Hematopoietic multipotent progenitor cell treated with erythropoietin and hydrocortisone succinate and interleukin-3 and kit ligand, for 6 days (in vitro differentiated cells): ENCODE measurements at places on chromosomes 6 and 20.

- no peak for DNase-seq
These were observed 150.4 kb downstream of the BFSP1 start for GRCh38 chr20:17380801-17381200.

DNA sequence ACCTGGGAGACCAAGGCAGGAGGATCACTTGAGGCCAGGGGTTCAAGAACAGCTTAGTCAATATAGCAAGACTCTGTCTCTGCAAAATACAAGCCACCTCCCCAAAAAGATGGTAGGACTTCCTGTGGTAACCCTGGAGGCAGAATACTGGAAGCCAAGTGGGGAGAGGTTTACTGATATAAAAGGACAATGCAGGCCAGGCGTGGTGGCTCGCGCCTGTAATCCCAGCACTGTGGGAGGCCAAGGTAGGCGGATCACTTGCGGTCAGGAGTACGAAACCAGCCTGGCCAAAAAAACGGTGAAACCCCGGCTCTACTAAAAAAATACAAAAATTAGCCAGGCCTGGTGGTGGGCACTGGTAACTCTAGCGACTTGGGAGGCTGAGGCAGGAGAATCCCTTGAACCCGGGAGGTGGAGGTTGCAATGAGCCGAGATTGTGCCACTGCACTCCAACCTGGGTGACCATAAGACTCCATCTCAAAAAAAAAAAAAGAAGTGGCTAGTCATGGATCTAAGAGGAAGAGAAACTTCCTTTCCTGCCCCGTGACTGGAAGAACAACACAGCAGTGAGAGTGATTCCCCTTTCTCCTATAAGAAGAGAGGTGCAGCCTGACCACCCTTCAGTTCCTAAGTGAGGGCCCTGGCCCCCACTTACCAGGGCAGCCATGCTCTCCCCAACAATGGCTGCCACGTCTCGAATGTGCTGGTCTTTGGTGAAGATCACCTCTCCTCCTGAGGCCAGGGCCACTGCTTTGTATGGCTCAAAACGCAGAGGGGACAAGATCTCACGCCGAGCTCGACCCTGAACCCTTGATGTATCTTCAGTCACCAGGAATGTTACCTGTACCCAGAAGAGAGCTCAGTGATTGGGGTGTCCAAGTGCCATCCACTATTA, 6.2 kb downstream of the SAPCD1 start:
- no peak for DNase-seq

GRCh38 chr20:35027301-35027700, 65.3 kb downstream of the TRPC4AP start:
- DNase-seq: peak; percentile 58

- DNase-seq: no peak
These were observed 279.8 kb downstream of the CDH26 start for GRCh38 chr20:60237981-60238380.

DNA sequence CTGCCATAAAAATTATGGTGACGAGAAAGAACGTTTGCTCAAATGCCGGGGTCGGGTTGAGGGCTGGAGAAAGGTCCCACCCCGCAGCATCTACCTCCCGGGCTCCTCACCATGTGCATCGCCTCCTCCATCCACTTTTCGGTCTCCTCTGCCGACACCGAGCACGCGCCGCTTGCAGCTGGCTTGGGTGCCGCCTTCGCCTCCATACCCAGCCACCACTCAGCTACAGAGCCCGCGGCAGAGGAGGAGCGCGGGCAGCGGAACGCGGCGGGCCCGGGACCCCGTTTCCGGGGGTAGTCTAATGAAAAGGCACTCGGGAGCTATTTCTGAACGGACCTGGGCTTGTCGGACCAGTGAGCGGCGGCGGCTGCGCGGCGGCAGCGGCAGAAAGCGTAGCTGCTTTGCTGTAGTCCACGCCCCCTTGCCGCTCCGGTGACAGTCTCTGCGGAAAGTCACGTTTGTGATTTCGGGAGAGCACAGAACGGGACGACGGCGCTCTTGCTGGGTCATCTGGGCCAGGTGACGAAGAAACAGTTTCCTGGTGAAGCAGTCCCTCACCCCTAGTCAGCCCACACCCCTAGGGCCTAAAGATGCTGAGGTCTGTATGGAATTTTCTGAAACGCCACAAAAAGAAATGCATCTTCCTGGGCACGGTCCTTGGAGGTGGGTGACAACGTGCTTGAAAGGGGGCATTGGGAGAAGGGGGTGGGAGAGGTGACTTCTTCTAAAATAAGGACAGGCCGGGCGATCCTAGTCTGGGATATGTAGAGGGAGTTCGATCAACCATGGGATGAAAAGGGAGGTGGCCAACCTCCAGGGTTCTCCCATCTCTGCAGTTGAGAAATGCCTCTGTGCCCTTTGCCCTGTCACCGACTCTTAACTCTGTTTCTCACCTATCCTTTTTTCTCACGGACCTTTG, at the start of the genes ADAT2 and PEX3:
TSS of gene ADAT2 (minus strand) at position 243 of the 919 bp plus-strand sequence. CDS start at position 206, 37 bp downstream.
TSS of gene PEX3 (plus strand) at position 353 of the 919 bp plus-strand sequence. CDS start at position 591, 238 bp downstream.
- peak; percentile 96 for DNase-seq

- no peak for DNase-seq
These were observed 25.4 kb upstream of the MAP3K7 start for GRCh38 chr6:90612313-90612680.

DNA sequence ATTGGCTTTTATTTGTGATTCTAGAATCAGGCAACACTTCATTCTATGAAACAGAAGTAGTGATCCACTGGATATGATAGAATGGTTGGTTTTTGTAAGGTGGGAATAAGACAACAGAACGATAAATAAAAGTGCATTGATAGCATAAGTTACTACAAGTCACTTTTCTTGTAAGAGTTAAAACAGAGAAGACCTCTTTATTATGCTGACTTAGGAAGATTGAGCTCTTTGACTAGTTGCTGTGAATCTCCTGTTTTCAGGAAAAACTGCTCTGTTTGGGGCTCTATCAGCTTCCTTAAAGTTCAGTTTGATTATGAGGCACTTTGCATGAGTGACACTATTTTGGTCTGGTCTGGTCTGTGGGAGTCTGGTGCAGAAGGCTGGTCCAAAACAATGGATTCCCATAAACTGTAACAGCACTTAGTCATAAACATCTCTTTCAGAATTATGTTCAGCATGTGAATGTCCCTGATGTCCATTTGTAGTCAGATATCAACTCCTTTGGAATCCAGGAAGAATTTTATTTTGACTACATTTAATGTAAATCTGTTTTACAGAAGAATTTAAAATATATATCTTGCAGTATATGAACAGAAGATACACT, 35.0 kb upstream of the DSE start:
- DNase-seq: no peak

GRCh38 chr6:89433252-89434149, 549 bp downstream of the ANKRD6 start:
- peak; percentile 65 for DNase-seq

GRCh38 chr20:50737352-50737751, 6.0 kb downstream of the PARD6B start:
- DNase-seq: no peak

- peak; percentile 61 for DNase-seq
These were observed 193.5 kb downstream of the UNC5CL start for GRCh38 chr6:40845553-40845952.

DNA sequence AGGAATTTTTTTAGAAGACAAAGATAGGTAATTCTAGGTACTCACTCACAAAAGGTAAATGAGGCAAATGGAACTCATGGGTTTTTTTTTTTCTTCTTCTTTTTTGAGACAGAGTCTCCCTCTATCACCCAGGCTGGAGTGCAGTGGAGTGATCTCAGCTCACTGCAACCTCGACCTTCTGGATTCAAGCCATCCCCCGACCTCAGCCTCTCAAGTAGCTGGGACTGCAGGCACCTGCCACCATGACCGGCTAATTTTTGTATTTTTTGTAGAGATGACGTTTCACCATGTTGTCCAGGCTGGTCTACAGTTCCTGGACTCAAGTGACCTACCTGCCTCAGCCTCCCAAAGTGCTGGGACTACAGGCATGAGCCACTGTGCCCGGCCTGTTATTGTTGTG, 126.1 kb downstream of the LRRC1 start:
- DNase-seq: no peak

- no peak for DNase-seq
These were observed 48.8 kb upstream of the PRND start for GRCh38 chr20:4672948-4673347.

GRCh38 chr6:11769244-11769643, 9.4 kb downstream of the ADTRP start:
- DNase-seq: no peak

DNA sequence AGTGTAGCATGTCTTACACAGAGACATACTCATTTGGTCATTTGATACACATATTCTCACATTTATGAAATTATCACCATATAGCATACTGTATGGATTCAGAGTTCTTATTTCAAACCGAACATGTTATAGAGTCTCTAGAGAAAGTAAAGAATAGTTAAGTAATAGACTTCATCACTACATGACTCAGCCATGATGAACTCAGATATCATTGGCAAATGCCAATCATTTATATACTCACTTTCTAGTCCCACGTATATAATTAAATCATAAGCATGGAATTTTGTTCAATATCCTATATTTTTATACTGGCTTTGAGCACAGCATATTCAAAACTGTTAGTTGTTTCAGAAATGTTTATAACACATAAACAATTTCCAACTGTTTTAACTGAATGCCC, 749.9 kb downstream of the HACE1 start:
- DNase-seq: no peak

DNA sequence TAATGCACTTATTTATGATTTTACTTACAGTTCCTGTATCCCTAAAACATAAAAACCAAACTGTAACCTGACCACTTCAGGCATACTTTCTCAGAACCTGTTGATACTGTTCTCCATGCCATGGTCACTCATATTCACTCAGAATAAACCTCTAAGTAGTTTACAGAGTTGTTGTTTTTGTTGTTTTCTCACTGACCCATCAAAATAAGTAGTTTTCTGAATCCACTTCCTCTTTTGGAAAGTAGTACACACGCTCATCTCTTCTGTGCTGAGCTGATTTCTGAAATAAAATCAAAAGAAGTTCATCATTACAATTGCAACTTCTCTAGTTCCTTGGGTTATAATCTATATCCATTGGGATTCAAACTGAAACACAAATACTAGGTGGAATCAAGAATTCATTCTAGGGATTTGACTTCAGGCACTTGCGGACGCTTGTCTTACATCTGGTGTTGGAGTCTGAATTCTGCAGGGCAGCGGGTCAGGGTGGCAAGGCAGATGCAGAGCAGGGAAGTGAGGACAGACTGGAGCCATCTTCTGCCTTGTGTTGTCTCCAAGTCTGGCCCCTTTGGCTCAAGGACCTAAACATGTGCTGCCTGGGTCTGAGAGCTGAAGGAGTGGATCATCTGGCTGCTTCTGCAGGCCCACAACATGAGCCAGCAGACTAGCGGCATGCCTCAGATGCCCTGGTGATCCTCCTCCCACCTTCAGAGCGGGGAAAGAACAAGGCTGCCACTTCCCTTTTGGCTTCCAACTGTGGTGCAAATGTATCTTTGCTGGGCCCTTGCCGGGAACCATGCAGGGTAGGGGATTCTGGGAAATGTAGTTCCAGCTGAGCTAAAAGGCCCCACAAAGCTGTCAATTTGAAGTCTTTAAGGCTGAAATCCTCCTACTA, 167.9 kb upstream of the MYLIP start:
- DNase-seq: peak; percentile 32

GRCh38 chr20:45621593-45621992, 7.9 kb upstream of the WFDC10A start:
- DNase-seq: no peak

GRCh38 chr6:113047932-113048331, 700.8 kb downstream of the RFPL4B start:
- no peak for DNase-seq

GRCh38 chr20:37670351-37670791, 23.5 kb upstream of the CTNNBL1 start:
- DNase-seq: no peak

GRCh38 chr6:54132587-54132986, 21.3 kb downstream of the MLIP start:
- no peak for DNase-seq

DNA sequence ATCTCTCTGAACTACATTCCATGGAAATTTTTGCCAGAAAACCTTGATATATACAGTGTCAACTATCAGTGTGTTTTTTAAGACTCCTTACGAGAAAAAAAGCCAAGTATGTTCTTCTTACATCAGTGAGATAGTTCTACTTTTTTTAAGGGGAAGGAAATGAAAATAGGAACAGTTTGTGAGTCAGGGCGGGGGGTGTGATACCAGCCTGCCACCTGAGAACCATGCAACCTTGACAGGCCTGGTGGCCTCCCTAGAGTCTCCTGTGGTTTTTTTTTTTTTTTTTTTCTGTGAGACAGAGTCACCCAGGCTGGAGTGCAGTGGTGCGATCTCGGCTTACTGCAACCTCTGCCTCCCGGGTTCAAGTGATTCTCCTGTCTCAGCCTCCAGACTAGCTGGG, 96.3 kb upstream of the GCM1 start:
- peak; percentile 49 for DNase-seq

DNA sequence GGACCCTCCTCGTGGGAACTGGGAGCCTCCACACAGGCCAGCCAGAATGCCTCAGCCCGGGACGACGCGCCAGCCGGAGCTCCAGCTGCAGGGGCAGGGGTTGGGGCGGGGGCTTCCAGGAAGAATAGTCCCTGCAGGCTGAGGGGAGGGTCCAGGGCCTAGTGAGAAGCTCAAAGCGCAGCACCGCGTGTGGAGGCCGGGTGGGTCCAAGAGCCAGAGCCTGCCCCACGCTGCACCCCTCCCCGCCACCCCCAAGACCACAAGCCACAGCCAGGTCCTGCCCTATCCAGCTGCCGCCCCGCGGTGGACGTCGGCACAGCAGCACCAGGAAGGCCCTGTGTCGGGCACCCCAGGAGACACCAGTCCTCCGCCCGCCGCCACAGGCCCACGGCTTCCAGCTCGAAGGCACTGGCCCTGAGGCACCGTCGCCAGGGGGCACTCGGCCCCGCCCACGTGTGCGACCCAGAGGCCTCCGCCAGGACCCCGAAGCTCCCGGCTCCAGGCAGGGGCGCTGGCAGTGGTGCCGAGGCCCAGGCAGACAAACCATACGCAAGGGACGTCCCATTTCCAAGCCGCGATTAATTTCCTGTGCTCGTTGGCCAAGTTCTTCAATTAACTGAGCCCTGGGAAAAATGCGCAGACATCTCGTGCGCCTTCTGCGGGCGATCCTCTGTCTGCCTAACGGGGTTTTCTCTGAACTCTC, 19.5 kb downstream of the KCNQ2 start:
- peak; percentile 31 for DNase-seq

DNA sequence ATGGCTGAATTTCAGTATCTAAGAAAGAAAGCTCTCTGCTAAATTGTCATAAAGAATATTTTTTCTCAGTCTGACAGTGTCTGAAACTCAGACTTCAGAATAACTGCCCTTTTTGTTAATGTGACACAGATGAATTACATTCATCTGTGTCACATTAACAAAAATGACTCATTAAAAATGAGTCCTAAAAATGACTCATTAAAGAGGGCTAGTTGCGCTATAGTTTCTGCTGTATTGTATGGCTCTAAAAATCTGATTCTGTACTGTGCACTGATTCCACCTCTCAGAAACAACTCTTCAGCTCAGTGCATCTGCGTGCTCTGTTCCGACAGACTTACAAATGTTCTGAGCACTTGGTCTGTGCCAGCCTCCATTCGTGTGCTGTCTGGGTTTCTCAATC, 15.0 kb downstream of the RNF114 start:
- no peak for DNase-seq
